ENCODE measurements at places on chromosomes 11 and 22.

GRCh38 chr11:2694495-2694894, 5.3 kb downstream of the KCNQ1OT1 start:
- DNase-seq = no peak

DNA sequence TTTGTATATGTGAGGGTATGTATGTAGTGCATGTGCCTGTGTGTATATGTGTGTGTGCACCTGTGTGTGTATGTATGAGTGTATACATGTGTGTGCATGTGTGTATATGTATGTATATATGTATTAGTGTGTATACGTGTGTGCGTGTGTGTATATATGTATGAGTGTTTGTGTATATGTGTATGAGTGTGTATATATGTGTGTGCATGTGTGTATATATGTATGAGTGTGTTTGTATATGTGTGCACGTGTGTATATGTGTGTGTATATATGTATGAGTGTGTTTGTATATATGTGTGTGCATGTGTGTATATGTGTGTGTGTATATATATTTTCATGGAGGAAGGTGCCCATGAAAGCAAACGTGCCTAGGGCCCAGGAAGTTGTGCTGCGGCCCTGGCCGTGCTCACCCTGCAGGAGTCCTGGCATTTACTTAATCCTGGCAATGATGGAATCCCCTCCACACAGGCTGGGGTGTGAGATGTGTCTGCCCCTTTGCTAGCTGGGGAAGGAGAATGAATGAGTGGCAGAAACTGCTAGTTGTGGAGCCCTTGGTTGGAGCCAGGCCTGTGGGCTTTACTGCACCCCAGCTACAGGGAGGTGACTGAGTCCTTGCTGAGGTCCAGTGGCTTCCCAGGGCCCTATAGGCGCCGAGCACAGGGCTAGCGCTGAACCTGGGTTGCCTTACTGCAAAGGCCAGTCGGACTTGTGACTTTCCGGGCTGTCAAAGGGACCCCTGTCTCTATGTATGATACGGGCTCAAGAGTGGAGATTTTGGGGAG, 97.2 kb downstream of the MYO18B start:
- no peak for DNase-seq

- DNase-seq = no peak
These were observed 98.3 kb downstream of the EMSY start for GRCh38 chr11:76543006-76543703.

- DNase-seq = no peak
These were observed 26.7 kb downstream of the ANKRD42 start for GRCh38 chr11:83220260-83220659.

DNA sequence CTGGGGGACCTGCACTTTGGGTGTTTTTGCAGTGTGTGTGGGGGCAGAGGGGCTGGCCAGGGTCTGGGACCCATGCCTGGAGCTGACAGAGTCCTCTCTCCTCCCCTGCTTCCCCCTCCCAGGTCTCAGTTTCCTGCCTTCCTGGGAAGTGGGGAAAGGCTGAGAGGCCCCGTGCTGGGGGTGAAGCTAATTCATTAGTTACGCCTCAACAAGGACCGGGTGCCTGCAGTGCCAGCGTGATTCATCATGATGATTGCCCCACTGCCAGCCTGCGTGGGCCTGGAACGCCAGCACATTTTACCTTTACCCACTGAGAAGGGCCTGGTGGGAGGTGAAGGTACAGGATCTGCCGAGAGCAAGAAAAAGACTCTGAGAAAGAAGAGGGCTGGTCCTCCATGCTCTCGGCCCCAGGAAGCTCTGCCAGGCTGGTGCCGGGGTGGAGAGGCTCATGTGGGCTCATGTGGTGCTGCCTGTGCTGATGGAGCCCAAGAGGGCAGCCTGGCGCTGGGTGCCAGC, 2.9 kb upstream of the LRRC10B start:
- DNase-seq = no peak

DNA sequence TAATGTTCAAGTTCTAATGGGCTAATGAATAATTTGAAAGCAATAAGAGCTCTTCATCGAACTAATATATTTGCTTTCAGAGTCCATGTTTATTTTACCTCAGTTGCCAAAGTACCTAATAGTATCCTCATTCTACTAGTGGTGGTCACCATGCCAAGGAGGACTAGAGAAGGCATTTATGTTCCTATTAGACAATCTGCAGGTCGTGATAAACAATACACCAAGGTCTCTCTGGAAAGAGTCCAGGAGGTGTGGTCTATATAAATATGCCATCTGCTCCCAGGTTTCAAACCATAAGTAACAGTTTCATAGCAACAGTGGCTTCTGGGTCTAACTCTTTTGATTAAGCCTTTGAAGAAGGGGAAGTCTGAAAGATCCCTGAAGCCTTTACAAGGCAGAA, 42.9 kb downstream of the ARFGAP3 start:
- DNase-seq = peak; percentile 3

GRCh38 chr22:30004101-30004500, 76.2 kb upstream of the HORMAD2 start:
- no peak for DNase-seq

DNA sequence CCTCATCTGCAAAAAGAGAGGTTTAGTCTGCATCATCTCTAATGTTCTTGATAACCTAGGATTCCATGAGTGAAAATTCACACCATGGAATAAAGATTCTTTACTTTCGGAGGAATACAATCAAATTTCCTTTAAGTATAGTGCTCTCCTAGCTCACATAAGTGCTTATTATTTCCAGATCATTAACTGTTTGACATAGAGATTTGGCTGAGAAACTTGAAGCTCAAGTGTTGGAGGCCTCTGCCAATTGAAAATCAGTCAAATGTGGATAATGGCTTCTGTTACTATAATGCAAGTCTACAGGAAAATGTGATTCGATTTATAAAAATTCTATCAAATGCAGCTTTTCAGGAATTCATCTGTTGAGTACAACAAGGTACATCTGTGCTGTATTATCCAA, 144.6 kb downstream of the KIF18A start:
- DNase-seq = no peak

- DNase-seq = peak; percentile 65
These were observed 17.0 kb upstream of the IL2RB start for GRCh38 chr22:37166675-37167066.

- DNase-seq = peak; percentile 68
These were observed 2.9 kb downstream of the PANX2 start for GRCh38 chr22:50173311-50173982.

GRCh38 chr22:22593964-22594656, 35.0 kb upstream of the PRAME start:
- peak; percentile 42 for DNase-seq

GRCh38 chr11:123377355-123377754, 52.7 kb upstream of the GRAMD1B start:
- DNase-seq = no peak

GRCh38 chr11:68116126-68116525, 5.1 kb downstream of the CHKA start:
- no peak for DNase-seq

DNA sequence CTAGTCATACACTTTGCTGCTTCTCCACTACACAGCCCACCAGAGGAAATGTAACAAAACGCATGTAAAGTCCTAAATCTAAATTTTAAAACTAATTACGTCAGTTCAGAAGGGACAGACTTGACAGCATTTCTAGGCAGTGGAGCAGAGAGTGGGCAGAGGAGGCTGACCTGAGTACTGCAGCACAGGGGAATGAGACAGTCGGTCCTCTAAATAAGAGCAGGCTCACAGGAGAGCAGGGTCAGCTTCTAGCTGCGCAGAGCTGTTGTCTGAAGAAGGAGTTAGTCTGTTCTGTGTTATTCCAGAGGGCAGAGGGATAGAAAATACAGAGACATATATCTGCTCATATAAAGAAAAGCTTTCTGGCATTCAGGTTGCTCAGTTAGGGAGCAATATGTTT, 40.3 kb downstream of the JHY start:
- DNase-seq = no peak

DNA sequence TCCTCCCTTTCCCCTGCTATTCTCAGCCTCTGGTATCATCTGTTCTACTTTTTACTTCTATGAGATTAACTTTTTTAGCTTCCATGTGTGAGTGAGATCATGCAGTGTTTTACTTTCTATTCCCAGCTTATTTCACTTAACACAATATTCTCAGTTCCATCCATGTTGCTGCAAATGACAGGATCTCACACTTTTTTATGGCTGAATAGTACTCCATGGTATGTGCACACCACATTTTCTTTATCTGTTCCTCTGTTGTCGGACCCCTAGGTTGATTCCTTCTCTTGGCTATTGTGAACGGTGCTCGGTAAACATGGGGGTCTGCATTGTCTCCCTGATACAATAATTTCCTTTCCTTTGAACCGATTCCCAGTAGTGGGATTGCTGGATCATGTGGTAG, 81.0 kb upstream of the RAB1B start:
- DNase-seq = no peak

GRCh38 chr22:19287889-19288288, 3.6 kb downstream of the CLTCL1 start:
- DNase-seq = no peak

- DNase-seq = no peak
These were observed 6.0 kb downstream of the NIPSNAP1 start for GRCh38 chr22:29574762-29575450.

DNA sequence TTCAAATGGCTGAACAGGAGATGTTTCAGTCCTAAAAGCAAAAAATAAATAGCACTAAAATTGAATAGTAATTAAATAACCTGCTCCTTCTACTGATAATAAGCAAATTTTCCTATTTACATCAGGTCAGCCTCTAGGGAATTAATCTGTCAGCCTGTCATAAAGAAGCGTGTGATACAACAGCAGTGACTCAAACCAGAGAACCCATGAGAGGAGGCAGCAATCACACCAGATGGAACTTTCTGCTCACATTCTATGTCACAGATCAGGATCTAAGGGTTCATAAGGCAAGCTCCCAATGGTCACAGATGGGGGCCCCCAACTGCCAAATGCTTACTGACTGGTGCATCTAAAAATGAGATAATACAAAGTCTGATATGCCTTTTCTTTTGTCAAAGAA, 41.1 kb downstream of the RBFOX2 start:
- no peak for DNase-seq

- DNase-seq = no peak
These were observed 52.9 kb upstream of the PITPNB start for GRCh38 chr22:27971926-27972325.

GRCh38 chr11:20081336-20081735, 78.9 kb downstream of the DBX1 start:
- DNase-seq = no peak

DNA sequence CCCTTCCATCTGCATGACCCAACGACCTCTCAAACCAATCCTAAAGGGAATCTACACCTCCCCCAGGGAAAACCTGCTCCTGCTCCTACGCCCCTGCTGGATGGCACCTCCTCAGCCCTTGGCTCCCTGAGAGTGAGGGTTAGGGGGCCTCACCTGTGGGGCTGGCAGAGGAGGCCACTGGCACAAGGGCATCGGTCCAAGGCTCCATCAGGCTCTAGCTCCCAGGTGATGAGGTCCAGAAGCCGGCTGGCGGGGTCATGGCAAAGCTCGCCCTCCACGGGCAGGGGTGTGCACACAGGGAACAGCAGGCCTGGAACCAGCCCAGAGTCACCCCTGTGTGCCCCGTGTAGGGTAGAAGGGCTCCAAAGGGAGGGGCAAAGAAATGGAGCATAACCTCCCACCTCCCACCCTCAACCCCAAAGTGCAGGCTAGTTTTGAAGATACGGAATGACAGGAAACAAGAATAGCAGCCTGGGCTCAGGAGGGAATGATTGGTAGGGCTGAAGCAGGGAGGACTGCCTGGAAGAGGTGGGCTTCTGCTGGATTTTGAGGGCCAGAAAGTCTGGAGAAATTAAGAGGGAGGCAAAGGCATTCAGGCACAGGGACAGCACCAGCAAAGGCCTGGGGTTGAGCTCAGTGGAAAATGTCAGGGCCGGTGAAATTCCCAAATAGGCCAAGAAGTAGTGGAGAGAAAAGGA, 42.6 kb downstream of the DKK3 start:
- no peak for DNase-seq

DNA sequence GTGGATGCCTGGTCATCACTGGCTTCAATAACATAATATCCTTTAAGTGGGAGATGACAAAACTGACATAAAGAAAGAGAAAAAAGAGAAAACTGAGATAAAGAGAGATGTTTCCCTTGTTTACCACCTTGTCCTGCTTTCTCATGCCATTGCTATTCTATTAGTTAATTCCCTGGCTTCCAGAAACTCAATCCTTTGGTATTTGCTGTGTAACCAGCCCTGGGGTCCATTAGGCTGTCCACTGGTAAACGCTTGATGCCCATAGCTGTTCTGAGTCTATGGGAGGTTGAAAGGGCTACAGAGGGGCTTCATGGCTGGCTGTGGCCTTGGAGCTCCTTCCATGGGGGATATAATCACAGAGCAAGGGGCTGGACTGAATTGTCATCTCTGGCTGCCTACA, 243.4 kb upstream of the PLET1 start:
- no peak for DNase-seq

GRCh38 chr22:36301384-36301828, 48.5 kb downstream of the APOL1 start:
- DNase-seq = peak; percentile 45

- DNase-seq = no peak
These were observed 1.5 kb downstream of the MUC2 start for GRCh38 chr11:1076061-1076665.

DNA sequence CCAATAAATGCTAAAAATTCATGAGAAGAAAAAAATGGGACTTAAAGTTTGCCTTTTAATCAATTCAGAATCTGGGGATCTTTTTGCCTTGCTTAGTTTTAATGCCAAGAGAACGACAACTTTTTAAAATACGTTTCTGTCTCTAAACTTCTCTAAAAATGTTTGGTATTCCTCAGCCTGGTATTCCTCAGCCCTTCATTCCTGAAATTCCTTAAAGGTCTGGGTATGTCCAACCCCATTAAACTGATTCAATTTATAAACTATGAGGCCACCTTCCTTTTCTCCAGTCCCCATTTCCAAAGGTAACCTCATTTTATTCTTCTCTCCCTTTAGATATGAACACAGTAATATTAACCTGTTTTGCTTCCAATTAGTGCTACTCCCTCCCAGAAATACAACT, 16.6 kb downstream of the POLA2 start:
- no peak for DNase-seq

DNA sequence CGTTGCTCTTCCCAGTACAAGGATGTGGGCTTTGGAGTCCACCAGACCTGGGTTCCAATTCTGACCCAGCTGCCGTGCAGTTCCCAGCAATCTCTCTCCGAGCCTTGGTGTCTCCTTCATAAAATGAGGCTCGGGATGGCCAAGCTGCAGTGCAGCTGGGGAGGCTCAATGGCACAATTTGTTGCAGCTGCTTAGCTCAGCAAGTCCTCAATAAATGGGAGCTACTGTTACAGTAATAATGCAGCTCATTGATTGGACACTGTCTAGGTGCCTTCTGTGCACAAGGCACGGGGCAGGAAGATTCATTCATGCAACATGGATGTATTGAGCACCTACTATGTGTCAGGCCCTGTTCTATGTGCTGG, 37.1 kb downstream of the SHISAL1 start:
- DNase-seq = no peak

All from Kasumi-1 (cell line).